ENCODE measurements at places on chromosomes 12 and 14.

DNA sequence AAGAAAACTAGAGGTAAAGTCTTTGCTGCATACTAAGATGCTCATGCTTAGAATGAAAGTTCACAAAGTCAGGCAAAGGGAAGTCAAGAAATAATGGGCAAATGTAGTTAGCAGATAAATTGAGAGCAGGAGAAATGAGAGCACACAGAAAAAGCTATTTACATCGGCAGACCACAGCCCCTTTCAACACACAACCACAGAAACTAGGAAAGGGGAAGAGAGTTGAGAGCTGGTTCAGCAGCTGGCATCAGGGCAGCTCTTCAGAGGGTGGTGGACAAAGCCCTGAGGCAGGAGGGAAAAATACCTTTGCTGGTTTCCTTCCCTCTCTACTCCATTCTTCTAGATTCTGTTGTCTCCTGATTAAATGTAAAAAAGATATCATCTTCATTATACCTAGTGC lies 95.4 kb upstream of the ANO4 start:
- DNase-seq: peak; percentile 72

GRCh38 chr12:52498946-52499345 lies 5.9 kb upstream of the KRT6A start:
- DNase-seq: no peak

DNA sequence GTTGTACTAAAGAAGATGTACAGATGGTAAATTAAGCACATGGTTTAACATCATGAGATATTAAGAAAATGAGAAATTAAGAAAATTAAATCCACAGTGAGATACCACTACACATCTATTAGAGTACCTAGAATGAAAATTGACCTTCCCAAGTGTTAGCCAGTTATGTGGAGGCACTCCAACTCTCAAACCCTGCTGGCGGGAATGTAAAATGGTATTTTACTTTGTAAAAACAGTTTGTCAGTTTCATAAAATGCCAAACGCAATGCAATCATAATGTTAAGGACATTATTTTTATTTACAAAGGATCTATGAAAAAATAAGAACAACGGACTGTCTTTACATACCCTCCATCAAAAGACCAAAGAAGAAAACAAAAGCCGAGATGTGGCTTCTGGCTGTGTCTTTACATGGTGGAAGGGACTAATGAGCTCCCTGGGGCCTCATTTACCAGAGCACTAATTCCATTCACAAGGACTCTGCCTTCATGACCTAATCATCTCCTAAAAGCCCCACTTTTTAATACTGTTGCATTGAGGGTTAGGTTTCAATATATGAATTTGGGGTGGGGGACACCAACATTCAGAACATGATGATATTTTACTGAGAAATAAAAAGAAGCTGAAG lies 1178.7 kb downstream of the AACS start:
- DNase-seq: no peak

GRCh38 chr12:82867762-82868500 lies 181.2 kb downstream of the TMTC2 start:
- no peak for DNase-seq
